ENCODE measurements at places on chromosomes 6 and 20. TPM values are rescaled to one million over a fixed set of nuclear protein-coding genes. Genes with fewer than 3 reads are reported as not detected.
A peak's percentile ranks its signal among the peaks of the same experiment; 100 is the strongest.

ABCC10 gene
- total RNA-seq = 16.7 TPM

RBPJL gene
- not detected for total RNA-seq

DNA sequence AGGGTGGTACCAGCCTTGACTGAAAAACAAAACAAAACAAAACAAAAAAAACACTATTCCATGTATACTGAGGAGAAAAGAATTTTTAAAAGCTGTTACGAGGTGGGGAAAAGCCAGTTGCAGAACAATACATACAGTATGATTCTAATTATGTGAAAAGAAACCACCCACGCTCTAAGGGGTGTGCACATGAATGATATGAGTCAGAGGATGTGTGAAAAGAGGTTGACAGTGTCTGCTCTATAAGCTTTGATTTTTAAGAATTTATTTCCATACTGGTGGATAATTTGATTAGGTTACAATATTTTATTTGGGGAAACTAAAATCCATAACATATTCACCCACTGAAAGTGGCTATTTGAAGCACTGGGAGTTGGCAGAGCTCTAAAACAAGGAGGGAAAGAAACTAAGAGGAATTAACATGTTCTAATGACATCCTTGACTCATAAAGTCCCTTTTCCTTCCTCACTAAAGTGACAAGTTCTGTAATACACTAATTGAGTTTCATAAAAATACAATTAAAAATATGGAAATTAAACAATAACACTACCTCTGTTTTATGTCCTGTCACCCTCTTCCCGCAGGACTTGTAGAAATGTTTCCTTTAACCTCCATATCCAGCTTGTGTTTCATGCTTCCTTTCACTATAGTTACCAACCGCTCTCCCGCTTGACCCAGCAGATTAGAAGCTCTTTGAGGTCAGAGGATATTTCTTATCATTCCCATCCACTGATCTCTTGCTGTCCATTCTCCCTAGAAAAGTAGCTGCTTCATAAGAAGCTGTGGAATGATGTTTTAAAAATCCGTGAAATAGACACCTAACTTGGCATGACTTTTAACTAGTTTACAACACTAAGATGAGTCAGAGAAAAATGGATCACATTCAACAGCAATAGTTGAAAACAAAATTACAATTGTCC, 118.6 kb upstream of the CCDC28A start:
- DNase-seq = no peak

DNA sequence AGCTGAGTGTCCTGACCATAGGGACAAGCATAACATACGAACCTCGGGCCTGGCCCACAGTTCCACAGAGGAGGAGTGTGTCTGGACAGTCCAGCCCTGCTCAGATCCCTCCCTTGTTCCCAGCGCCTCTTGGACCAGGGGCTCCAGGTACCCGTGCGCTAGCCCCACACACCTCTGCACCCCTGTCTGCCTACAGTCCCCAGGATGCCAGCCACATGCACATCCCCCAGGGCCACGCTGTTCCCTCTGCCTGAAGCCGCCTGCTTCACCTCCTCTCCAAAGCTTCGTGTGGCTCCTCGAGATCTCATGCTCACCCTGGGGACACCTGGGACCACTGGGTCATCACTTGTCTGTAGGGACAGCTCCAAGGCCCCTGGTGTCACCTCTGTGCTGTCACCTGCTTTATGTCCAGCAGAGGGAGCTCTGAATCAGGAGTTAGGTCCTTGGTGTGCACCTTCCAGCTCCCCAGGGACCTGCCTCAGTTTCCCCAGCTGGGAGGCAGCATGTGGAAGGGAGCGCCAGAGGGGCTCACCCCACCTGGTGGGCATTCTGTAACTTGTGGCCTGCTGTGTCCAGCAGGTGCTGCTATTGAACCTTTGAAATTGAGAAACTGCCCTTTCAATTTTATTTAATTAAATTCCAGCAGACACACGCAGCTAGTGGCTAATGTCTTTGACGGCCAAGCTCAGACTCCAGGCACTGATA, 7.3 kb upstream of the YTHDF1 start:
- DNase-seq = peak; percentile 72

GRCh38 chr6:79762370-79762769, 131.2 kb downstream of the SH3BGRL2 start:
- no peak for DNase-seq
